ENCODE measurements at places on chromosomes 7 and 10. TPM values are rescaled to one million over a fixed set of nuclear protein-coding genes. Genes with fewer than 3 reads are reported as not detected.

- no peak for DNase-seq
Observed at GRCh38 chr10:5776881-5777197, 36.4 kb downstream of the GDI2 start.

DNA sequence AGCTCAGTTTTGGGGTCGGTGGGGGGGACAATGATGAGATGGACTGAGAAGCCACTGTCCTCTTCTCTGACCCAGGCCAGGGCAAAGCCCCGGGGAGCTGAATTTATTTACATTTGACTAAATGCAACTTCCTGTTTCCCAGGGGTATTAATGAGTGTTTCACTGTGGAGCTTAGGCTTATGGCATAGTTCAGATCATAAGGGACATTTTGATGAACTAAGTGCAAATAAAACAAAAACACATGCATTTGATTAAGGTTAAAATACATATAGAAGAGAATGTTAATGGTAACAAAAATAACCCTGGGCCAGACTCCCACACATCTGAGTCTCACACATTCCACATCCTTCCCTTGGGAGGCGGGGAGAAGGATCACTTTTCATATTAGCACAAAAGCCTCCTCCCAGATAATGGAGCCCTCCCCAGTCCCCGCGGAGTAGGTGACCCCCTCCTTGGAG, 320.6 kb downstream of the FRMD4A start:
- DNase-seq: no peak

GRCh38 chr10:96261930-96262329, 9.4 kb downstream of the BLNK start:
- no peak for DNase-seq

- DNase-seq: no peak
Observed at GRCh38 chr7:25725451-25725850, 426.5 kb upstream of the NFE2L3 start.

- DNase-seq: no peak
Observed at GRCh38 chr7:41698114-41698513, 4.8 kb downstream of the INHBA start.

- DNase-seq: no peak
Observed at GRCh38 chr10:67659497-67659896, 36.5 kb downstream of the CTNNA3 start.

DNA sequence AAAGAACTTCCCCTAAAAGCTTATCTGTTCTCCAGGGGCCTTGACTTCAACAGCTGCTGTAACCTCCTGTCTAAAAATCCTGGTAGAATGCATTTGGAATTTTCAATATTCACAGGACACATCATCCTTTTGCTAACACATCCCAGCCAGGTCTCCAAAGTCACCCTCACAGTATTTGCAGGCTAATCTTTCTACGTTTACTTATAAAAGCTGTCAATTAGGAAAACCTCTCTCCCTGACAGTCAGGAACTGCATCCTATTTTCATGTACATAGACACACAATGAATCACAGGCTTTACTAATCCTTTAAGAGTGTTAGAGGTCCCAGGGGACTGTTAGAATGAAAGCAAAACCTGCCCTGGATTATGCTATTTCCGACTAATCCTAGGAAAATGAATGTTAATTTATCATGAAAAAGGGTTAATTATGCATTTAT, 102.2 kb downstream of the GFRA1 start:
- DNase-seq: no peak

DNA sequence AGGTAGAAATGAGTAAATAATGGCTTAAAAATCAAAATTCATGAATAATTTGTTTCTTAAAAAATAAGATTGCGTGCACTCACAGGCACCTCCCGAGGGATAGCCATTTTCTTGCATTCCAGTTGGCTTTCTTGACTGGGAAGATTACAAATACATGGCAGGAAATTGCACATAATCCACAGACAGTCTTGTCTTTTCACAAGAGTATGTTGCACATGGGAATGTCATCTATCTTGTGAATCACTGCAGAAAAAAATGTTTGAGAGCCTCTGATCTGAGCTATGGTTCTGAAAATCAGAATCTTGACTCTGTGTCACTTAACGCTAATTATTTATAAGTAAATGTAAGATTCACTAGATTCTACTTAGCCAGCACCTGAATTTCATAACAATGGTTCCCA, 74.1 kb upstream of the PRKG1 start:
- DNase-seq: no peak

DNA sequence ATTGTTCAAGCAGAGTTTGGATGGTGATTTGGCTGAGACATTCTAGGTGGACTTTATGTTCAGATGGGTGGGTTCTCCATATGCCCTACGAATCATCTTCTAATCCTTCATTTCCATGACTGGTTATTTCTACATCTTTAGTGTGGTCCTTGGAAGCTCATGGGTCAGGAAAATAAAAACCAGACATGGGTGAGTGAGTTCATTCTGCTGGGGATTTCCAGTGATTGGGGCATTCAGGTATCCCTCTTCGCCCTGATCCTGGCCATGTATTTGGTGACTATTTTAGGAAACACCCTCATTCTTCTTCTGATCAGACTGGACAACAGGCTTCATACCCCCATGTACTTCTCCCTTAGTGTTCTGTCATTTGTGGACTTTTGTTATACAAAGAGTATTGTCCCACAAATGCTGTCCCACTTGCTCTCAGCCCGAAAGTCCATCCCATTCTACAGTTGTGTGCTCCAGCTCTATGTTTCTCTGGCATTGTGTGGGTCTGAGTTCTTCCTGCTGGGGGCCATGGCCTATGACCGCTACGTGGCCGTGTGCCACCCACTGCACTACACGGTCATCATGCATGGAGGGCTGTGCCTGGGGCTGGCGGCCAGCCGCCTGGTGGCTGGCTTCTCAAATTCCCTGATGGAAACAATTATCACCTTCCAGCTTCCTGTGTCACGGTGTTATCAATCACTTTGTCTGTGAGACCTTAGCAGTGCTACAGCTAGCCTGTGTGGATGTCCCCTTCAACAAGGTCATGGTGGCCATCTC, 19.2 kb upstream of the OR6B1 start:
- DNase-seq: no peak

GRCh38 chr10:69634759-69635425, 4.8 kb downstream of the FAM241B start:
- DNase-seq: peak; percentile 24

DNA sequence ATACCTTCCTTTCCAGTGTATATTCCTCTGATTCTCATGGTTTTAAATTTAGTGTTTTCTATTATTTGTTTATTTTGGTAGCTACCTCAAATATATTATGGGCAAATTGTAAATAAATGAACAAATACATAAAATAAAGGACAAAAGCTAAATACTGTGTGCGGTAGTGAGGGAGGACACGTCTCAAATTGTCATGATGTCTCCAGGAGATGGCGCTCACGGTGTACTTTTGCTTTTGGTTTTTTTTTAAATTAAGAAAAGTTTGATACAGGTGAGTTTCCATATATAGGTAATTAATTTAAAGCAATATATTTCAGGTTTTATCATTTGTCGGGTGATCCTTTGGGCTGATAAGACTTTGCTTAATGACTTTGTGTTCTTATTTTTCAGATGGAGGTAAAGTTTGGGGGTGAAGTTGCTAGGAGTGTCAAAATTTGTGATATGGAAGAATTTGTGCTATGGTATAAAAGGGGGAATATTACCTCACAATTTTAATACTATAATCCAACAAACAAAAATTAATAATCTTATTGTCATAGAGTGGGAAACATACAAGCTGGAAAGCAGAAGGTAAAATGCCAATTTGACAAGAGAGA, 68.4 kb upstream of the TMEM229A start:
- DNase-seq: no peak

Gene INTS15
- total RNA-seq: 41.9 TPM

Gene LLCFC1
- total RNA-seq: not detected

Gene HPS1
- 47.4 TPM for total RNA-seq

Gene PDK4
- total RNA-seq: not detected
